ENCODE measurements at places on chromosomes 7 and 10. TPM values are rescaled to one million over a fixed set of nuclear protein-coding genes. Genes with fewer than 3 reads are reported as not detected.

GRCh38 chr7:152969839-152970238 is 210.3 kb downstream of the ACTR3B start:
- peaks cover 11% of the 10 kb centered on the region for H3K27me3 ChIP-seq
- no peaks in the 10 kb centered on the region for H3K4me1 ChIP-seq
- H3K36me3 ChIP-seq = peaks cover 11% of the 10 kb centered on the region
- no peak overlapping the region for H3K27ac ChIP-seq
- DNase-seq = no peak
- no peak overlapping the region for H3K4me3 ChIP-seq

- peak overlapping the region; percentile 40 for H3K4me3 ChIP-seq
- H3K4me1 ChIP-seq = peaks cover 55% of the 10 kb centered on the region
- peak overlapping the region; percentile 96 for H3K27ac ChIP-seq
- peaks cover 25% of the 10 kb centered on the region for H3K36me3 ChIP-seq
- DNase-seq = no peak
These were observed 142.1 kb downstream of the CDK14 start for GRCh38 chr7:90738249-90738648.

GRCh38 chr10:31942892-31943291 is 14.3 kb upstream of the ARHGAP12 start:
- H3K36me3 ChIP-seq = no peaks in the 10 kb centered on the region
- no peak for DNase-seq
- H3K27ac ChIP-seq = no peak overlapping the region
- no peak overlapping the region for H3K4me3 ChIP-seq

GRCh38 chr10:48945441-48946130 is 5.9 kb upstream of the LRRC18 start:
- peaks cover 32% of the 10 kb centered on the region for H3K36me3 ChIP-seq
- DNase-seq = no peak
- H3K4me1 ChIP-seq = no peaks in the 10 kb centered on the region
- peak overlapping the region; percentile 28 for H3K27ac ChIP-seq
- no peaks in the 10 kb centered on the region for H3K27me3 ChIP-seq

GRCh38 chr7:76071316-76072242 is 23.7 kb downstream of the MDH2 start:
- no peak overlapping the region for H3K27ac ChIP-seq
- H3K36me3 ChIP-seq = peaks cover 9% of the 10 kb centered on the region
- H3K4me1 ChIP-seq = peaks cover 12% of the 10 kb centered on the region
- H3K4me3 ChIP-seq = no peak overlapping the region
- H3K27me3 ChIP-seq = no peaks in the 10 kb centered on the region

The DMBT1 gene
- polyA plus RNA-seq = not detected

- H3K27me3 ChIP-seq = peaks cover 25% of the 10 kb centered on the region
- no peaks in the 10 kb centered on the region for H3K4me1 ChIP-seq
- no peaks in the 10 kb centered on the region for H3K36me3 ChIP-seq
- H3K27ac ChIP-seq = no peak overlapping the region
These were observed 35.3 kb downstream of the VSTM4 start for GRCh38 chr10:49080071-49080470.

GRCh38 chr10:85548034-85548433 is 818.6 kb downstream of the GRID1 start:
- no peak overlapping the region for H3K4me3 ChIP-seq
- peaks cover 40% of the 10 kb centered on the region for H3K27me3 ChIP-seq
- H3K27ac ChIP-seq = no peak overlapping the region
- H3K36me3 ChIP-seq = no peaks in the 10 kb centered on the region
- no peaks in the 10 kb centered on the region for H3K4me1 ChIP-seq
- no peak for DNase-seq

DNA sequence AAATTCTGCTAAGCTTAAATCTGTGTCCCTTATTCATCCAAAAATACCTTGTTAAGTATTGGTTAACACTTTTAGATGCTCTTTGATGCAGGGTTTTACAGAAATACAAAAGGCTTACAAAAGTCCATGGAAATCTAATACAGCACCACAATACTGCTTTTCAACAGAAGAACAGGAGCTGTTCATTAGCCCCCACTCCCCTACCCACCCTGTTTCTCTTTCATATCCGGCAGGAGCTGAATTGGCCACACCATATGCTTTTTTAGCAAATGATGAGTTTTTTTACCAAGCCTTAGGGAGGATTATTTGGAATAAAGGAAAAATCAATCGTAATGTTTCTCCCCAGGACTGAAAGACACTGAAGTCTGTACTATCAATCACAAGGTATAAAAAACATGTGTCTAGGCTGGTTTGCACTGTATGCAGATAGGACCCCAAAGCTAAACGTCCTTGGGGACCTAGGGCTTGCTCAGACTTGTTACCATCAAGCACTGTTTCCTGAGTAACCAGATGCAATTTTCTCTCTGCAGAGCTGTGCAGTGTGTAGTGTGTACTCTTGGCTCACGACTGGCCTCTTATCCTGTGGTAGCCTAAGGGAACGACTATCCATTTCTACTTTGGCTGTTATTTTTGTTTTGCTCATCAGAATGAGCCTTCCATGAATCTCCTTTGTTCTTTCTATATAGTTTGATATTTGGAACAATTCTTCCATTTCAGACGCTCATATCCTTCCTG is 143.3 kb upstream of the LRGUK start:
- no peak overlapping the region for H3K4me3 ChIP-seq
- no peak overlapping the region for H3K27ac ChIP-seq
- H3K36me3 ChIP-seq = peaks cover 8% of the 10 kb centered on the region
- no peaks in the 10 kb centered on the region for H3K27me3 ChIP-seq
- H3K4me1 ChIP-seq = no peaks in the 10 kb centered on the region

The PAX4 gene
- polyA plus RNA-seq = not detected

DNA sequence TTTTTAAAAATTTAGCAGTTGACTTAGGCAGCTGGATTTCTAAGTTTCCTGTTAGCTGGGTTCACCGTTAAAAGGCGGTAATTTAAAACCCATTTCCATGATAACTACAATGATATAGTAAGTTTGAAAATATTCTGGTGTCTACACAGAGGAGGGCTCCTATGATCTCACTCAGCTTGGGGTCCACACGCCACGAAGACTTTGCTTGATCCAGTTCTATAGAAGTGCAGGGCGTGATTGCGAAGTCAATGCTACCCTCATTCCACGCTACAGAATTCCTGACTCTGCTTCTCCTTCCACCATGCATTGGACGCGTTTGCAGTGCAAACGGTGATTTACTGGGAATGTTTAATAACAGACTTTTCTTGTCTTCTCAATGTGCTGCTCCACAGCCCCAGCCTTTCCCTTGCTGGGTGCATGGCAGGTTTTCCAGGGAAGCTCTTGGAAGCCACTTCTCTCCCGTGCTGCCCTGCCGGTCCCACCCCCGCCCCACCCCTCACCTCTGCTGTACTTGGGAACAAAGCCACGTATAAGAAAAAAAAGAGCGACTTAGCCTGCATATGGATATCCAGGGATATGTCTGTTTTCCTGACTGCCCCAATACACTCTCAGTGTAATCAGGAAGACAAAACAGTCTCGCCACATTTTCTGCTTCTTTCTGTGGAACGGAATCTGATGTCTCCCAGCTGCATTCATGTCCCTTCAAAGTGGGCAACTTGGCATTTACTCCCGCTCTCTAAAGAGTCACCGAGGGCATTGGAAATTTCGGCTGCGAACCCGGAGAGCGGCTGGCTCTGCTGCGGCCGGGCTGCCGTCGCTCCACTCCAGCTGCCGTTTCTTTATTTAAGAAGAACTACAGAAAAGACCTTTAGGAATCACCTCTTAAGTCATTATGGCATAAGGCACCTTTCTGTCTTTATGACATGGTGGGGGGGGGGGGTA is 434.4 kb upstream of the MGMT start:
- no peak for DNase-seq
- H3K4me1 ChIP-seq = peaks cover 18% of the 10 kb centered on the region
- H3K4me3 ChIP-seq = no peak overlapping the region
- H3K36me3 ChIP-seq = no peaks in the 10 kb centered on the region
- H3K27me3 ChIP-seq = peaks cover 55% of the 10 kb centered on the region

DNA sequence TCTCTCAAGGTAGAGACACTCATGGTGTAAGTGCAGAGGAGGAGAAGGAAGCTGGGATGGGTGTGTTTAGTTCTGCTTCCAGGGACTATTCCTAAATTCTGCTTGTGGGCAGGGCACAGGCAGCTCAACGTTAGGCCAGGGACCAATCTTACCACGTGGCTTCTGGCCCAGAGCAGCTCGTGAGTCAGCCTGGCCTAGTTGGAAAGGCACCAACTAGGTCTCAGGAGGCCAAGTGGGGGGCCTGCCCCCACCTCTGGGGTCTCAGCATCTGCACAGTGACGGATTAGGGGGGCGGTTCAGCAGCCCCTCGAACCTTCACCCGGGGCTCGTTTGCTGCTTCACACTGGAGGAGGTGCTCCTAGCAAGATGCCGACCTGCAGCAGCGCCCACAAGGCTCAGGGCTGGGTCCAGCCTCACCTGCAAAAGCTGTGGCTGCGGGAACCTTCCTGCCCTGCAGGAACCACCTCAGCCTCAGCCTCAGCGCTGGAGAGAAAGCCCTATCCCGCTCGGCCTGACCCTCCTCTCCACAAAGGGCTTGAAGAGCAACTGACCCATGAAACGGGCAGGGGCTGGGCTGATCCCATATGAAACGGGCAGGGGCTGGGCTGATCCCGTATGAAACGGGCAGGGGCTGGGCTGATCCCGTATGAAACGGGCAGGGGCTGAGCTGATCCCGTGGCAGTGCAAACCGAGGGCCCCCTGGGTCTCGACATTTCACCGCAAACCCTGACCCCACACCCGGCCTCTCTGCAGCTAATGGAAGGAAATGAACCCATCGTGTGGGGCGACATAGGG is 447.4 kb downstream of the DNAJB6 start:
- H3K4me1 ChIP-seq = no peaks in the 10 kb centered on the region
- H3K27ac ChIP-seq = no peak overlapping the region
- H3K36me3 ChIP-seq = no peaks in the 10 kb centered on the region
- no peak for DNase-seq

GRCh38 chr10:63675171-63675570 is 154.0 kb downstream of the REEP3 start:
- peak overlapping the region; percentile 33 for H3K27ac ChIP-seq
- H3K27me3 ChIP-seq = peaks cover 6% of the 10 kb centered on the region
- DNase-seq = no peak
- no peaks in the 10 kb centered on the region for H3K4me1 ChIP-seq
- H3K36me3 ChIP-seq = no peaks in the 10 kb centered on the region

The EBF3 gene
- polyA plus RNA-seq = not detected

DNA sequence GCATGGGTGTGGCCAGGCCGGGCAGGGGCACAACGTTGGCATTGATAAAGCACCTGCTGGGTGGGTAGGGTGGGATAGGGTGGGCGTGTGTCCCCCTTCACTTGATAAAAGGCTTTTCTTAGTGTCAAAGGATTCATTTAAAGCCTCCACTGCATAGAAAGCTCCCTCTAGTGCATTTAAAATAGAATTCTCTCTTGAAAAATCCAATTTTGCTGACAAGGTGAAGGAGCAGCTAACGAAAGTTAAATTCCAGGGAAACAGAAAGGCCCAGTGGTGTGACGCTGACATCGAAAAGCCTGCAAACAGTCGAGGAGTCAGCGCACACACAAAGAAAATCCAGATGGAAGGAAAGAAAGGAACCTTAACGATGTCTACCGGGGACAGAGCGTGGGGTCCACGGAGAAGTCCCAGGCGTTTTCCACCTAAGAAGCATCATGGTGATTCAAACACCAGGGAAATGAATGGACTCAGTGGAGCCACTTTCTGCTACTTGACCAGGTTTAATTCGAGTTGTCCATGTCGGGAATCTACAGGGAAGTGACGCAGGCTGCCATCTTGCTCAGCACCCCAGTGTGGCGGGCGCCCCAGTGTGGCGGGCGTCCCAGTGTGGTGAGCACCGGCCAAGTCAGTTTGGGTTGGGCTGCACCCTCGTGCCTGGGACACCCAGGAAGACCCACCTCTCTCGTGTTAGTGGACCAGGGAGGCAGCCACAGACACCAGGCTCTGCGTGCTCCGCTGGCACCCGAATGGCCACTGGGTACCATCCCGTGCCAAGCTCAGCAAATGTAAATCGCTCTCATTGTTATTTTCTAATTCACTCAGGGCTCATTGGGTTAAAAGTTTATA is 217.8 kb downstream of the DNAJB6 start:
- H3K36me3 ChIP-seq = no peaks in the 10 kb centered on the region
- H3K27me3 ChIP-seq = no peaks in the 10 kb centered on the region
- no peak overlapping the region for H3K4me3 ChIP-seq
- no peak for DNase-seq

DNA sequence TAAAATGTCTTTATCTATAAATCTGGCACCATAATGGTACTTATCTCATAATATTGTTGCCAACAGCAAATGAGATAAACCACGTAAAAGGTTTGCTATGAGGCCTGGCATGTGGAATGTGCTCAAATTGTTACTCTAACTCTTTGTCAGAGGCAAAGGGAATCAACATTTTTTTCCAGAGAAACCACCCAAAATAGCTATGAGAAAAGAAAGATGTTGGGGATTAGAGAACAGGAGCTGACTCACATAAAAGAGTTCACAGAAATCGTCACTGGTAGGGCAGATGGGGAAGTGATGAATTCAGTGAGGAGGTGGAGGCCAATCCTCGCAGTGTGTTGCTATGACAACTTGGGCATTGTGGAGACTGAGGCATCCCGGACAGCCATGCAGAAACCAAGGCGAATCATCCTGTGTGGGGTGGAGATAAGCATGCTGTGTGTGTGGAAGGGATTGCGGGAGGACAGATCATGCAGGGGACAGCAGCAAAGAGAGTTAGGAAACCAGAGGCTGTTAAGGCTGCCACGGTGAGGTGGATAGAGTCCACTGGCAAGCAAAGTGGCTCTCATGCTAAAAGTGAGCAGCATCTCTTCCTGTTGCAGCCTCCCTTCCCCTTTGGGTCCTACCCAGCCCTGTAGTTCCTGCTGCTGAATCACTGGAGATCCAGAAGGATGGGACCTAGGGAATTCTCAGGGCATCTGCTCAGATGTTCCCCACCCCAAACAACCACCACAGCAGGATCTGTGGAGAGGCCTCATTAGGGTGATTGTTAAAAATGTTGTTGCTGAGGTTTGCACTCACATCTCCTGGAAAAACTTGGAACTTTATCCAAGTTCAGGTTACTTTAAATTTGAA is 103.9 kb downstream of the CUBN start:
- no peak overlapping the region for H3K4me3 ChIP-seq
- peaks cover 29% of the 10 kb centered on the region for H3K4me1 ChIP-seq
- H3K27me3 ChIP-seq = no peaks in the 10 kb centered on the region
- H3K36me3 ChIP-seq = peaks cover 7% of the 10 kb centered on the region
- H3K27ac ChIP-seq = no peak overlapping the region

DNA sequence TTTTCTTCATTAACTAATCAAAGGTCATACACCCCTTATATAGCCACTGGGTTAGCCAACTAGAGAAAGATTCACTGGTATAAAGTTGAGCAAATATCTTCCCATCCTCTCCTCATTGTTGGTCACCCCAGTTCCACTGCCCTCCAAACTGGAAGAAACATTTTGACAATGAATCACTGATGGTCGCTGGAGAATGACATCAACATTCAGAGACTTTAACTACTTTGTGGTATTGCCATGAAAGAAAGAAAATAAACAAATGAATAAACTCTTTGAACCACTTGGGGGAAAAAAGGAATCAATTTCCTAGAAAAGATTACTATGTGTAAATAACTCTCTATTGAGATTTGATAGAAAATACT is 23.4 kb downstream of the HYCC1 start:
- H3K27me3 ChIP-seq = no peaks in the 10 kb centered on the region
- H3K4me3 ChIP-seq = no peak overlapping the region
- H3K4me1 ChIP-seq = peaks cover 27% of the 10 kb centered on the region
- peaks cover 24% of the 10 kb centered on the region for H3K36me3 ChIP-seq

GRCh38 chr10:3666525-3667302 is 118.3 kb downstream of the KLF6 start:
- H3K27ac ChIP-seq = no peak overlapping the region
- peaks cover 19% of the 10 kb centered on the region for H3K27me3 ChIP-seq
- peaks cover 6% of the 10 kb centered on the region for H3K4me1 ChIP-seq
- DNase-seq = no peak

The PDK4 gene
- polyA plus RNA-seq = 32.4 TPM
